Osteoblast (primary cell): ENCODE measurements at places on chromosomes 7 and 10. TPM values are rescaled to one million over a fixed set of nuclear protein-coding genes. Genes with fewer than 3 reads are reported as not detected.

DNA sequence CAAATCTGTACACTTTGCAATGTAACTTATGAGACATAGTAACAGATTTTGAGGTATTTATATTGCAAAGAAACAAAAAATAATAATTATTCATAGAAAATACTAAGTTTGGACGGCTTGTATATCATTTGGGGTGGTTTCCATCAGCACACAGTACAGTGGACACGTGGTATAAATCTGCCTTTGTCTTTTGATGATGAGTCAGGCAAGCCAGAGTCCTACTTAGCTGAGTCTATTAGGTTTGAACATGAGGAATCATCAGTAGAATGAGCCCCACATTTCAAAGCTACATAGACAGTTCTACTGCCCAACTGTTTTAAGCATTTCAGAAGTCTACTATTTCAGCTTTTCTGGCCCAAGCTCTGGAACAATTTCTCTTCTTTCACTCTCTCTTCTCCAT lies 803.2 kb downstream of the PHTF2 start:
- DNase-seq = no peak

GRCh38 chr10:65325913-65326312 lies 1599.9 kb upstream of the LRRTM3 start:
- no peak for DNase-seq

DNA sequence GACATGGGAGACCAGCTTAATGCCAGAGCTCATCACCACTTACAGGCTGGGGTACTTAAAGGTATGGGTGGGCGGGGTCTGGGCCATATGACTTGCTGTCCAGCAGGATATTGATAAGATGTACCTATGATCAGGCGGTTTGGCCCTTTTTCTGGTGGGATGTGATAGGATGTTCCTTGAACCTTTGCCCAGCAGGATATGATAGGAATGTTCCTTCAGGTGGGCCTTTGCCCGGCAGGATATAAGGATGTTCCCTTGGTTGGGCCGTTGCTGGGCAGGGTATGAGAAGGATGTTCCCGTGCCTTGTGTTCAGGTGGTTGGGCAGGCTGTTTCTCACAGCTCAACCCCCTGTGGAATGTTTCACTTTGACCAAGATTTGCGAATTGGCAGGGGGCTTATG lies 187.2 kb upstream of the CXCL12 start:
- DNase-seq = no peak

GRCh38 chr10:17375936-17376584 lies 78.3 kb downstream of the ST8SIA6 start:
- no peak for DNase-seq

DNA sequence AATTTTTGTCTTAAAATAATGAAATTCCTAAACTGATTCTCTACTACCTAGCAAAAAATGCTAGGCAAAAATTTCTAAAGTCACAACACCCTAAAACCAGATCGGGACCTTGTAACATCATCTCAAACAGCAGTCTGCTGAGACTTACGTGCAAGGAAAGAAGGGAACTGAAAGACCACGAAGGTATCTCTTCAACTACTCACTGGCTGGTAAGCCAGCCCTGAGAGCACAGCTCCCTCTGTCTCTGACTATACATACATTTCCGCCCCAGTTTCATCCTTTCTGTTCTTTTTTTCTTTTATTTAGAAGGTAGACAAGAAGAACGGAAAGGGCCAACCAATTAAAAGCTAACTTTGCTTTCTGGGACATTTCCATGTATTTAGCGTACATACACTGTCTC lies 15.6 kb downstream of the SORCS1 start:
- no peak for DNase-seq

GRCh38 chr10:31935678-31936077 lies 7.0 kb upstream of the ARHGAP12 start:
- DNase-seq = no peak

- peak; percentile 93 for DNase-seq
Measured at GRCh38 chr10:68826764-68827591, at the start of gene STOX1. STOX1 (plus strand) TSS chr10:68827531; CDS start chr10:68827624, 93 bp downstream.

DNA sequence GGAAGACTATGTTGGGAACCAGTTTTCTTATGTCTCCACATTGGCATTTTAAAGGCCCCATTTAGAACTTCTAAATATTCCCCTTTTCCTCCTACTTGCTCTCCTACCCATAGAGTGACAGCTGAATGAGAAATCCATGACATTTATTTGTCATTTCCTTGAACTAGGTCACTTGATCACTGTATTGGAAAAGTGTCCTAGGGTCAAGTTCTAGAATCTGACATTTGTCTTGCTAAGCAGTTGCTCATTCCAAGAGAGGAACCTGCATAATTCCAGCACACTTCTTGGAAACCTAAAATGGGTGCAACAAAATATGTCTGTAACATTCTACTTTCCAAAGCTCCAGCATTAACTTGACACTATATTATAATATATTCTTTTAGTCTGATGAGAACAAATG lies 3.6 kb upstream of the DPY19L1 start:
- peak; percentile 54 for DNase-seq

DNA sequence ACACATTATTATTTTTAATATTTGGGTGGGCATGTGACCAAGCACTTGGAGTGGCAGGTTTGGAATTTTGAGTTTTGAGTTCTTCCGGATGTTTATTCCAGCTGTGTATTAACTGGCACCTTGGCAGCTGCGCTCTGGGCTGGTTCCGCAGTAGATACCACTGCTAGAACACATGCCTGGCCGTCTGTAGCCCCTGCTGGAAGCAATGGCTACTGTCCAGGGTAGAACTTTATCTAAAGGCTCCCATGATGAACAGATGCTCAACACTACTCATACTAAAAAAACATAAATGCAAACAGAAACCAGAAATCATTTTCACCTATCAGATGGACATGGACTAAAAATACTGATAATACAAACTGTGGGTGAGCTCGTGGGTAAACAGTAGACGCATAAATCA lies 19.4 kb upstream of the SH3PXD2A start:
- DNase-seq = no peak

DNA sequence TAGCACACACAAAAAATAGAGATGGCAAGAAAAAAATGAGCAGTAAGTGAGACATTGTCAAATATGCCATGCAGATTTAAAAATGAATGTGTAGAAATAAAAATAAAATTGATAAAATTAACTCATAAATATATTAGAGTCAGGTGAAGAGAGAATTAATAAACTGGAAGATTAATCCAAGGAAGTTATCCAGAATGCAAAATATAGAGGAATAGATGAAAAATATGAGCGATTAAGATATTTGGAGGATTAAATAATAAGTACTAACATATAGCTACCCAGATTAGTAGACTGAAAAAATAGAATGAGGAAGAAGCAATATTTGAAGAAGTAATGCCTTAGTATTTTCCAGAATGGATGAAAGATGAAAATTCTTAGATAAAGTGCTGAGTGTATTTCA lies 103.4 kb downstream of the GPR158 start:
- DNase-seq = no peak

- DNase-seq = no peak
Measured at GRCh38 chr7:130882396-130882795, 148.4 kb upstream of the KLF14 start.

The CRYGN gene
- total RNA-seq = 0.59 and 0.72 TPM in 2 replicates

The XRCC2 gene
- total RNA-seq = 0.72 and 1.2 TPM in 2 replicates

The EIF4EBP2 gene
- 46.0 and 51.0 TPM in 2 replicates for total RNA-seq
